Lower lobe of right lung (tissue), 2 donors: ENCODE measurements at places on chromosomes 12 and 14. TPM values are rescaled to one million over a fixed set of nuclear protein-coding genes. Genes with fewer than 3 reads are reported as not detected.

CLEC9A gene
- 0.30 TPM for total RNA-seq

ARHGEF40 gene
- total RNA-seq, result 28.5 TPM

AGAP2 gene
- total RNA-seq, result 5.7 TPM

SLC6A12 gene
- total RNA-seq, result 14.2 TPM

NDUFB1 gene
- total RNA-seq, result 124 TPM

TSPAN19 gene
- total RNA-seq, result 6.6 TPM

TEDC1 gene
- 10.6 TPM for total RNA-seq

MAP3K9 gene
- 9.4 TPM for total RNA-seq

AEBP2 gene
- total RNA-seq, result 36.7 TPM

PLCZ1 gene
- not detected for total RNA-seq

DNAH10 gene
- total RNA-seq, result 10.1 TPM

CLEC7A gene
- total RNA-seq, result 79.5 TPM

RIMBP2 gene
- total RNA-seq, result 0.27 TPM

MFAP5 gene
- 50.2 TPM for total RNA-seq

CARMIL3 gene
- 0.95 TPM for total RNA-seq

RIC8B gene
- 16.7 TPM for total RNA-seq

AKAP5 gene
- 4.8 TPM for total RNA-seq

ITGA5 gene
- 97.1 TPM for total RNA-seq

TXNRD1 gene
- 144 TPM for total RNA-seq

ASIC1 gene
- total RNA-seq, result 1.6 TPM

FRMD6 gene
- total RNA-seq, result 10.0 TPM

OR6C2 gene
- not detected for total RNA-seq

GXYLT1 gene
- total RNA-seq, result 12.1 TPM

KCNK13 gene
- total RNA-seq, result 1.2 TPM

RAD51B gene
- total RNA-seq, result 22.2 TPM

OR10P1 gene
- not detected for total RNA-seq

KRT86 gene
- total RNA-seq, result 0.74 TPM

OLR1 gene
- 172 TPM for total RNA-seq

TMEM119 gene
- 13.4 TPM for total RNA-seq

PRH2 gene
- total RNA-seq, result not detected

LYZ gene
- total RNA-seq, result 1,458 TPM

SCNN1A gene
- total RNA-seq, result 156 TPM

ZC3H14 gene
- 67.3 TPM for total RNA-seq

PPFIA2 gene
- total RNA-seq, result 0.83 TPM

ADGRD1 gene
- 108 TPM for total RNA-seq

PPP4R4 gene
- 5.9 TPM for total RNA-seq

SLC15A4 gene
- 30.0 TPM for total RNA-seq

ADAM21 gene
- total RNA-seq, result 0.24 TPM

NCOR2 gene
- total RNA-seq, result 318 TPM

STAC3 gene
- 8.7 TPM for total RNA-seq

EMP1 gene
- total RNA-seq, result 195 TPM

FBXL14 gene
- total RNA-seq, result 16.6 TPM
